ENCODE measurements at places on chromosomes 11 and 22. TPM values are rescaled to one million over a fixed set of nuclear protein-coding genes. Genes with fewer than 3 reads are reported as not detected.

- no peak overlapping the region for H3K27ac ChIP-seq
- H3K4me1 ChIP-seq, result no peaks in the 10 kb centered on the region
- no peak overlapping the region for H3K4me3 ChIP-seq
- no peaks in the 10 kb centered on the region for H3K27me3 ChIP-seq
- H3K36me3 ChIP-seq, result no peaks in the 10 kb centered on the region
Measured at GRCh38 chr22:31055635-31056159, 25.4 kb upstream of the SMTN start.

DNA sequence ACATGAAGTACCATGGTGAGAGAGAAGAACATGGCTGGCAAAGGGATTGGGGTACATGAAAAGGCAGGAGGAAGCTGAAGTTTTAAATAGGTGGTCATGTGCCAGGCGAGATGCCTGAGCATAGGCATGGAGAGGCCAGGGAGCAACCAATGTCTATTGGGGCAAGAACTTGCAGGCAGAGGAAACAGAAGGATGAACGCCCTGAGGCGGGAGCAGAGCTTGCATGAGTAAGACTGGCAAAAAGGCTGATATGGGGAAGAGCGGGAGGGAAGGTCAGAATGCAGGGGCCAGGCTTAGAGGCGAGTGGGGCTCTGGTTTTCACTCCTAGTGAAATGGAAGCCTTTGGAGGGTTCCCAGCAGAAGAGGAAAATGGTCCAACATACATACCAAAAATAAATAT lies 52.5 kb upstream of the VSTM5 start:
- H3K4me1 ChIP-seq, result no peaks in the 10 kb centered on the region
- no peak overlapping the region for H3K4me3 ChIP-seq
- H3K27ac ChIP-seq, result no peak overlapping the region
- peaks cover 5% of the 10 kb centered on the region for H3K27me3 ChIP-seq
- no peak for DNase-seq
- H3K36me3 ChIP-seq, result no peaks in the 10 kb centered on the region

DNA sequence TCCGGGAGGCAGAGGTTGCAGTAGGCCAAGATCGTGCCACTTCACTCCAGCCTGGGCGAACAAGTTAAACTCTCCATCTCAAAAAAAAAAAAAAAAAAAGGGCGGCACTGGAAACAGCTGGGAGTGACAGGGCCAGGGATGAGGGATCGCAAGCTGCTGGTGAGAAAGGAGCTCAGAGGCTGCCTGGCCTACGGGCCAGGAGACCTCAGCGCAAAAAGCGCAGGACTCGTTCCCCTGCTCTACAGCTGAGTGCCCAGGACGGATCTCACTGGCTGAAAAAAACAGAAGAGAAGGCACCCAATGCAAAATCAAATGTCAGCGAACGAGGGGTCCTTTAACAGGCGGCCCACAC lies 650 bp upstream of the NUP50 start:
- H3K4me1 ChIP-seq, result peaks cover 54% of the 10 kb centered on the region
- H3K36me3 ChIP-seq, result peaks cover 30% of the 10 kb centered on the region
- peak overlapping the region; percentile 92 for H3K27ac ChIP-seq
- peak overlapping the region; percentile 91 for H3K4me3 ChIP-seq
- DNase-seq, result no peak

DNA sequence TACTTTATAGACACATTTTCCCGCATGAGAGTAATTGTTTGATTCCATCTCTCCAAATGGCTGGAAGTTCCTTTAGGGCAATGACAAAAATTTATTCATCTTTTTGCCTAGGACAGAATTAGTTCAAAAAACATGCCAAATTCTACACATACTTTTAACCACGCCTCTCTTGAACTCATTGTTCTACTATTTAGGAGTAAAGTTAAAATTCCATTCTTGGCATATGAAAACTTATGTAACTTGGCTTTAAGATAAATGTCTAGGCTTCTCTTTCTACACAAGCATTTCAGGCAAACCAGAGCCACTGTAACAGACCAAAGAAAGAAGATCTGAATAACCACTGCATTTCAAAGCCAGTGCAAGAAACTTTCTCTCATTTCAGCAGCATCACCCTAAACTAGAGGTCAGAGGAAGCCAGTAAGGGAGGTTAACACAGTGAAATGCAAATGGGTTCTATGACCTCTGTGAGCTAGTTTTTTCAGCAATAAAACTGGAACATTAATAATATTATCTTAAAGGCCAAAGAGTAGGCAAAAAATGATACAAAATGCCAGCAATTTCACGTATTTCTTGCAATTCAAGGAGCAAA lies 73.0 kb downstream of the RSF1 start:
- H3K36me3 ChIP-seq, result peaks cover 12% of the 10 kb centered on the region
- H3K4me1 ChIP-seq, result no peaks in the 10 kb centered on the region
- H3K27me3 ChIP-seq, result no peaks in the 10 kb centered on the region
- no peak overlapping the region for H3K4me3 ChIP-seq
- no peak for DNase-seq

- DNase-seq, result no peak
- no peak overlapping the region for H3K27ac ChIP-seq
- H3K4me1 ChIP-seq, result peaks cover 43% of the 10 kb centered on the region
- peaks cover 12% of the 10 kb centered on the region for H3K36me3 ChIP-seq
Measured at GRCh38 chr11:128351168-128351567, 236.2 kb downstream of the ETS1 start.

DNA sequence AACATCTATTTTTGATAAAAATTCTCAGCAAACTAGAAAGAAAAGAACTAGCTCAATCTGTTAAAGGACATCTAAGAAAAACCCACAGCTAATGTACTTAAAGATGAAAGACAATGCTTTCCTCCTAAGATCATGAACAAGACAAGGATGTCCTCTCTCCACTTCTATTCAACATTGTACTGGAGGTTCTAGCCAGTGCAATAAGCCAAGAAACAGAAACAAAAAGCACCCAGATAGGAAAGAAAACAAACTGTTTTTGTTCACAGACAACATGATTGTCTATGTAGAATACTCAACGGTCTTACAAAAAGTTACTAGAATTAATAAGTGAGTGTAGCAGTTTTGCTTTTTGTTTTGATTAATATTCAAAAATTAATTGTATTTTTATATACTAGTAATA lies 7.8 kb downstream of the CD3D start:
- H3K4me3 ChIP-seq, result peak overlapping the region; percentile 25
- no peaks in the 10 kb centered on the region for H3K27me3 ChIP-seq
- peak overlapping the region; percentile 75 for H3K27ac ChIP-seq
- peaks cover 46% of the 10 kb centered on the region for H3K36me3 ChIP-seq

DNA sequence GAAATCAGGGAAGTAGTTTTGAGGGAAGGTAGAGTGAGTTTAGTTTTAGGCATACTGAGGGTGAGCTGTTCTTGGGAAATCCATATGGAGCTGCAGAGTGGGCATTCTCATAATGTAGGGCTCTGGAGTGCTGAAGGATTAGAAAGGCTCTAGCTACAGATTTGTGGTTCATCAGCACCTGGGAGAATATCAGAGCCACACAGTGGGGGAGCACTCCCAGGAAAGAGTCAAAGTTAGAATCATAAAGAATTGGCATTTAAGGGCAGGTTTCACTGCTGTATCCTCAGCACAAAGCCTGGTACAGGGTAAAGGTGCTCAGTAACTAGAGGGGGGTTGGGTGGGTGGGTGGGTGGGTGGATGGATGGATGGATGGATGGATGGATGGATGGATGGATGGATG lies 52.5 kb downstream of the SLN start:
- no peak for DNase-seq
- no peaks in the 10 kb centered on the region for H3K36me3 ChIP-seq
- H3K4me3 ChIP-seq, result no peak overlapping the region
- no peak overlapping the region for H3K27ac ChIP-seq

- H3K27me3 ChIP-seq, result peaks cover 17% of the 10 kb centered on the region
- no peak overlapping the region for H3K27ac ChIP-seq
- H3K4me1 ChIP-seq, result peaks cover 2% of the 10 kb centered on the region
- DNase-seq, result peak; percentile 19
Measured at GRCh38 chr11:11608783-11609232, 13.0 kb downstream of the GALNT18 start.

- no peak overlapping the region for H3K27ac ChIP-seq
- no peak overlapping the region for H3K4me3 ChIP-seq
Measured at GRCh38 chr11:129724866-129725265, 90.8 kb upstream of the TMEM45B start.

GRCh38 chr11:119878990-119879389 lies 150.0 kb upstream of the NECTIN1 start:
- H3K4me3 ChIP-seq, result no peak overlapping the region
- peaks cover 4% of the 10 kb centered on the region for H3K27me3 ChIP-seq
- no peaks in the 10 kb centered on the region for H3K36me3 ChIP-seq
- no peaks in the 10 kb centered on the region for H3K4me1 ChIP-seq

DNA sequence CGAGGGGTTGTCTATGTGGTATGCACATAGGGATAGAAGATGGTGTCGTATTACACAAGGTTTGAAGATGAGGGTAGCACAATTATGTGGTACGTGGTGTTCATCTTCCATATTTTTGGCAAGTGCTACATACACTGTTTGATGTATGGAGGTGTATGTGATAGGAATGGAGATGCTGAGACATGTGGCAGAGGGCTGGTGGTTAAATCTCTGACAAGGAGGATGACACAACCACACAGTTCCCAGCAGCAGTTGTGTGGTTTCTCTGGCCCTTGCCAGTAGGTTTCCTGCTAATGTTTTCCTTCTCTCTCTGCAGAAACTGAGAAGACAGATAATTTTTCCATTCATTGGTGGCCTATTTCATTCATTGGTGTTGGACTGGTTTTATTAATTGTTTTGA lies 17.0 kb downstream of the NCR3LG1 start:
- H3K27ac ChIP-seq, result no peak overlapping the region
- H3K36me3 ChIP-seq, result peaks cover 19% of the 10 kb centered on the region
- peaks cover 5% of the 10 kb centered on the region for H3K4me1 ChIP-seq
- H3K27me3 ChIP-seq, result no peaks in the 10 kb centered on the region

- peak; percentile 78 for DNase-seq
- no peak overlapping the region for H3K4me3 ChIP-seq
- H3K27ac ChIP-seq, result peak overlapping the region; percentile 79
- H3K36me3 ChIP-seq, result peaks cover 21% of the 10 kb centered on the region
- no peaks in the 10 kb centered on the region for H3K27me3 ChIP-seq
Measured at GRCh38 chr11:78564490-78565467, 9.9 kb downstream of the NARS2 start.

DNA sequence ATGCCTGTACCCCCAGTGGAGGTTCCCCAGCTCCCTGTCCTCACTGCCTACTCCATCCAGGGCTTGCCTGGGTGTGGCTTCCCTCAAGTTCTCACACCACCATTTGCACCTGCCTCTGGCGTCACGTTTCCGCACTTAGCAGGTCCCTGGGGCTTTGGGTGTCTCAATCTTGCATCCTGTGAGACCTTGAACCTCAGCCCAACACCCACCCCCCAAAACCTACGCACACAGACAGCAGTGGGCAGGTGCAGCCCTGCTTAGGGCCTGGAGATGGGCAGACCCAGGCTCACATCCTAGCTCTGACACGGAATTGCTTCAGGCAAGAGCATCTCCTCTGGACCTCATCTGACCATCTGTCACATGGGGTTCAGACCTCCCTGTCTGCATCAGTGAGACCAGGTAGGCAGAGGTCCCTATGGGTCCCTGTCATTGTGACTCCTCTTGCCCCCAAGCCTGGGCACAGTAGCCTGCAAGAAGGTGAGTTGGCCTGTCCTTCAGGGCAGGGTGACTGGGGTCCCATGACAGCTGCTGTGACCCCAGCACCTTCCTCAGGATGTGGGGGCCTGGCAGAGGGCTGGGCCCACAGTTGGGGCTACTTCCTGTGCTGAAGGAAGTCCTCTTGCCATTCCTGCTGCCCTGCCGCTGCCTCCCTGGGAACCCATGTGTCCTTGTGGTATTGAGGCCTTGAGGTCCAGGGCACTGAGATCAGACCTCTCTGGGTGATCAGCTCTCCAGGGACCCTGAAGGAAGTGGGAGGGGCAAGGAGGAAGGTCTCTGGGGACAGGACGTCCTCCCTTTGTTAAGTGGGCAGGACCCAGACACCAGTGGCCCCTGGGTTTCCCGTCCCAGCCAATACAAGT lies 2.0 kb downstream of the SIPA1 start:
- H3K4me1 ChIP-seq, result peaks cover 52% of the 10 kb centered on the region
- H3K27ac ChIP-seq, result peak overlapping the region; percentile 90
- H3K27me3 ChIP-seq, result no peaks in the 10 kb centered on the region
- H3K36me3 ChIP-seq, result peaks cover 44% of the 10 kb centered on the region
- peak overlapping the region; percentile 83 for H3K4me3 ChIP-seq

DNA sequence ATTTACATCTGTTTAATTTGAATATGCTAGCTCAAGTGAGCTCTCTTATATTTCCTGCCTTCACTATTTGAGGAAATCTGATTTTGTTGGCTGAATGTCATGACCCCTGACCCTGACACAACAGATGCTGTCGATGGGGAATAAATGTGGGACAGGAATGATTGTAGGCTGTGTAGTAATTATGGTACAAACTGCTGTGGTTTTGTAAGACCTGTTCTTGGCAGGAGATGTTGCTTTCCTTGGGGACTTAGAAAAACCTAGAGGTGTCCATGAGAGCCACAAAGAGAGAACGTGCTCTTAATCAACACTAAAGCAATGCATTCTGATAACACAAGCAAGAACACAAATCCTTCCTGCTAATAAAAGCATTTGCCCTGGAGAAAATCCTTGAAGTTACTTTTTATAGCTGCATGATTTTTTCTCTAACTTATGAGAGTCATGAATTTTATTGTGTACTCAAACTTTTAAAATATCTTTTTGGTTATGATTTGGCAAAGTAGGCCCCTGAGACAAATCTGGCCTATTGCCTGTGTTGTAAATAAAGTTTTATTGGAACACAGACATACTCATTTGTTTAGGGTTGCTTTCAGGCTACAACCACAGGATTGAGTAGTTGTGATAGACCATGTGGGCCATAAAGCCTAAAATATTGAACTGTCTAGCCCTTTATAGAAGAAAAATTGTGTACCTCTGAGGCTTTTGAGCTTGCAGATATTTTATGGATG lies 90.2 kb downstream of the DDX10 start:
- no peaks in the 10 kb centered on the region for H3K27me3 ChIP-seq
- peaks cover 8% of the 10 kb centered on the region for H3K4me1 ChIP-seq
- no peak for DNase-seq
- no peak overlapping the region for H3K27ac ChIP-seq
- peaks cover 6% of the 10 kb centered on the region for H3K36me3 ChIP-seq

DNA sequence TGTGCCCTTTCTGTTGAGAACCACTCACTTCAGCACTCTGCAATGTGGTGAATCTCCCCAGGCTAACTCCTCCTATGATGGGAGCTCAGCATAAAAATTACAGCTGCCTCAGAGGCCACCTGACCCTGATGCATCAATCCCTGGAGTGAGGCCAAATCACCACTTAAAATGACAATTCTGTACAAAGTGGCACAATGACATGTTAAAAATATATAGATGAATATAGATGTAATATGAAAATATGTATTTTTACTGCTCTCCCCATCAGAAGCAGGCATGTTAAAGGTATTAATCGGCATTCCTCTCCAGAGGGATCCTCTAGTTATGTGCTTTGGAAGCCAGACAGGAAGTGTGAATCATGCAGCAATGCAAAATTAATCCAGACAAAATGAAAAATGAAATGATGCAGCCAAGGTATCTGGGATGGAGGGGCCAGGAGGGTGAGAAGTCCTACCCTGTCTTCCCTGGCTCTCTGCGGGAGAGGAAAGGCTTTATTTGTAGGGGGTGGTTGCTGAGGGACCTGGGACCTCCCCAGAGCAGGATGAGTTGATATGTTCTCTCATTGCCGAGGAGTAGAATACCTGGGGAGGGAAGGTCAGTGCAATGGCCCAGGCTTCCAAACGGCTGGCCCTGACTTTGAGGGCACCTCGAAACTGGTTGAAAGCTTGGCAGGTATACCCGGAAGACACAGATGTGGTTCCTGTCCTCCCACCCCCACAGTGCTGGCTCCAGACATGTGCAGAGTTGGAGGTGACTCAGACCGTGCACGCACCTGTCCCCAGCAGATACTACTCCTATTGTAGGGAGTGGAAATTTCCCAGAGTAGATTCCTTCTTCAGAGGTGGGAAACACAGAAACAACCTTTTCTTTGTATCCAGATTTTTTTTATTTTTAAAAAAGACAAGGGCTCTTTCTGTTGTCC lies 347.9 kb upstream of the NCAM1 start:
- H3K27me3 ChIP-seq, result peaks cover 2% of the 10 kb centered on the region
- H3K4me1 ChIP-seq, result no peaks in the 10 kb centered on the region
- no peaks in the 10 kb centered on the region for H3K36me3 ChIP-seq

Gene PPP2R1B
- total RNA-seq, result 50.2 TPM

Gene RTN4RL2
- total RNA-seq, result 0.35 TPM

Gene ART5
- total RNA-seq, result not detected

Gene MS4A7
- not detected for total RNA-seq

Measured in activated CD4-positive, alpha-beta T cell treated with anti-CD3 and anti-CD28 coated beads, Interleukin-2, amount 10 ng/mL, durations not matched to agents 7 days and 5 days (primary cell).